ENCODE measurements at places on chromosomes 13 and 19.

DNA sequence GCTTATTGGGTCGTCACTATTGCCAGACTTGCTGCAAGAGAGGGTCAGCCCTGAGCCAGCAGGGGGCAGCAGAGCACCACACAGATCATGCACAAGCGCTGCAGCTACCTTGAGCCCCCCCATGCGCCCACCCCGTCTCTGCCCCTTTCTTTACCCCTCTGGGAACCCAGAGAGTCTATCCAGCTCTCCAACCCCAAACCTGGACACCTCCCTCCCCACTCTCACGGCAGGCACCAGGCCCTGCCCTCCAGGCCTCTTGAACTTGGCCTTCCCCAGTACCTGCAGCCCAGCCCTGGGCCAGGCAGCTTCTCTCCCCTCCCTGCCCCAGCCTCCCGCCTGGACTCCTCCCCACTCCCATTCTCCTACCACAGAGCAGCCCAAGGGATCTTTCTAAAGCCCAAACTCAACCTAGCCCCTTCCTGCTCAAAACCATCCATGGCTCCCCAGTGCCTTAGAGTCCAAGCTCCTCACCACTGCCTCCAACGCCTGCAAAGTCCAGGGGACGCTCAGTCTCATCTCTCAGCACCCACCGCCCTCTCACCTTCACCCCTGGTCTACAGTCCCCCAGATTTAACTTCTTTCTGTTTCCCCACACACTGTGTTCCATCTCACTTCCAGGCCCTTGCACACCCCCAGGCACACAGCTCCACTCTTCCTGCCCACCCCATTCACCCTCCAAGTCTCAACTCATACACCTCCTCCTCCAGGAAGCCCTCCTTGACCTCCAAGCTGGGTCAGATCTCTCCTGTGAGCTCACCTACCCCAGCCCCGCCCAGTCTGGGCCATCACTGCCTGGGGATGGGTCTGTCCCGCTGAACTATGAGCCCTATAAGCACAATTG is 9.4 kb upstream of the CEACAM16 start:
- DNase-seq = peak; percentile 59

DNA sequence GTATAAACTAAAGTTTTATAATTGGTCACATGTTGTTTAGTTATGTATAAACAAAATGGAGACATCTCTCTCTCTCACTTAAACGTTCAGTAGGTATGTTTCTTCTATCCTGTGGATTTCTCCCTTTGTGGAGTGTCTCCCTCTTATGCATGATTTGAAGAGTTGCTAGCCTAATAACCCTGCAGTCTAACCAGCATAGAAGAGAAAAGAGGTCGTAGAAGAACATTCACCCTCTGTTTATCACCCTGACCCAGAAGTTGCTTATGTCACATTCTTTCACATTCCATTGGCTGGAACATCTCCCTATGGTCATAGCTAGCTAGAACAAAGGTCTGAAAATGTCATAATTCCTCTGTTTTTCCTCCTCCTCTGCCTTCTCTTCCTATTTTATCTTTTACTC is 176.8 kb upstream of the PCDH20 start:
- DNase-seq = no peak

DNA sequence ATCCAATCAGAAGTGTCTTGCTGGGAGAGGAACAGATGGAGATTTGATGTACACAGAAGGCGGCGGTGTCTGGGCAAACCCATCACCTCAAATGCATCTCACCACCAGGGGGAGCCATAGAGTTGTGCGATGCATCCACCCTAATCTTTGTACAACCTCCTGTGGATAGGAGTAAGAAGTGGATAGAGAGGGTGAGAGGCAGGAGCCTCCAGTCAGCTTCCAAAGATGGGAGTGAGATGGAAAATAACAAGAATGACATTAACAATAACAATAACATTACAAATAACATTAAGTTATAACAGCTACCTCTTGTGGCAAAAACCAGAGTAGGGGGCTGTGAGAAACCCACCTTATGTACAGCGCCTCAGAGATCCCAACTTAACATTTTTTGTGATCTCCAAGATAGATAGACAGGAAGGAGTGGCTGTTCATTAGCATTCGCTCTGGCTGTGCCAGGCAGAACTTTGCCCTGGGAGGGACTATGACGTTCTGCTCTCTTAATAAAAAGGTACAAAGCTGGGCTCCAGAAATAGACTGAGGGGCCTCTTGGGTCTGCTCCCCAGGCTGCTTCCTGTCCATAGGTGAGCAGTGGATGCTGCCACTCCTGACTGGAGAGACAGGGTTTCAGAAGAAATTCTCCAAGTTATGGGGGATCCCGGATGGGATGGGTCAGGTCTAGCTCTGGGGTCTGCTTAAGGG is 5.2 kb upstream of the CEACAM18 start:
- peak; percentile 74 for DNase-seq

GRCh38 chr13:51113969-51114368 is 2.9 kb upstream of the C13orf42 start:
- no peak for DNase-seq

GRCh38 chr13:103487841-103488240 is 421.6 kb upstream of the SLC10A2 start:
- DNase-seq = no peak

- DNase-seq = no peak
These were observed 33.7 kb upstream of the C13orf46 start for GRCh38 chr13:114007566-114007965.

- no peak for DNase-seq
These were observed 44.3 kb downstream of the COLGALT1 start for GRCh38 chr19:17599780-17600179.

GRCh38 chr13:73101351-73102007 is 42.7 kb downstream of the KLF5 start:
- DNase-seq = no peak

DNA sequence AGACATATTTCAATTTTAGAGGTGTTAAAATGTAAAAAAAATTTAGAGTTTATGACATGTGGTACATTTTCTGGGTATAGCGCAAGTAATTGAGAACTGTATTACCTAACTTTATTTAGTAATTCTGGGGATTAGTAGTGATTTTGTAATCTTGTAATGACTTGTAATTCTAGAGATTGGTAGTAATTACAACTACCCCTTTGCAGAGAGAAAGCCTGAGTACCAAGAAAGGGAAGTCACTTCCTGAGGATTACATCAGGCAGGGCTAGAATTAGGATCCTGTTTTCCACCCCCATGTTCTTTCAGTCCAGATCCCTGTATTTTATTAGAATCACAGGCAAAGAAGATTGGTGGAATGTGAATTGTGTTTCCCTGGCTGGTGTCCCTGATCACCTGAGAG is 274.9 kb downstream of the KCNRG start:
- DNase-seq = no peak

- DNase-seq = no peak
These were observed 871.7 kb downstream of the DACH1 start for GRCh38 chr13:70995338-70995737.

DNA sequence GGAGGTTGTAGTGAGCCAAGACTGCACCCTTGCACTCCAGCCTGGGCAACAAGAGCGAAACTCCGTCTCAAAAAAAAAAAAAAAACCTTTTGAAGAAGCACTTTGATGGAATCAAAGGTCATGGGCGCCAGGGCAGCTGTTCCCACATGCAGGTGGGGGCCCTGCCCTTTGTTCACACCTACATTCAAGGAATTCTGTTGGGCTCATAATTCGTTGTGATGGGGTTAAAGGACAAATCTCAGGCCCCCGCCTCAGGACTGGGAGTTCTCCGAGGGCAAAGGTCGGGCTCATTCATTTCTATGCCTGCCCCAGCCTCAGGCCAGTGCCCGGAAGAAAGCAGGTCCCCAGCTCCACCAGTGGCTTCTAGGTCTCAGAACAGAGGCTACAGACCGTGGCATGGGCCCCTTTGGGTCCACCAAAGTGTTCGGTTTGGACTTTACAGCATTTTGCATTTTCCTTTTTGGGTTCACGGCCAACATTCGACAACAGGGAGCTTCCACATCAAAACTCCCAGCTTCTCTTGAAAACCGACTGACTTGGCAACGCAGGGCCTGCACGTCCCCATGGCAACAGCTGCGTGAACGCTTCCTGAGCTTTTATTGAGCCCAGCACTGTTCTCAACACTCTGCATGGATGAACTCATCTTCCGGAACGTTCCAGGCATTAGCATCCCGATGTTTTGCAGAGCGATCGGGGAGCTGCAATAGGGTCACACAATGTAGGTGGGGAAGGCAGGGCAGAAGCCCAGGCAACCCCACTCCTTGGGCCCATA is 10.1 kb upstream of the GTF2F1 start:
- DNase-seq = no peak

DNA sequence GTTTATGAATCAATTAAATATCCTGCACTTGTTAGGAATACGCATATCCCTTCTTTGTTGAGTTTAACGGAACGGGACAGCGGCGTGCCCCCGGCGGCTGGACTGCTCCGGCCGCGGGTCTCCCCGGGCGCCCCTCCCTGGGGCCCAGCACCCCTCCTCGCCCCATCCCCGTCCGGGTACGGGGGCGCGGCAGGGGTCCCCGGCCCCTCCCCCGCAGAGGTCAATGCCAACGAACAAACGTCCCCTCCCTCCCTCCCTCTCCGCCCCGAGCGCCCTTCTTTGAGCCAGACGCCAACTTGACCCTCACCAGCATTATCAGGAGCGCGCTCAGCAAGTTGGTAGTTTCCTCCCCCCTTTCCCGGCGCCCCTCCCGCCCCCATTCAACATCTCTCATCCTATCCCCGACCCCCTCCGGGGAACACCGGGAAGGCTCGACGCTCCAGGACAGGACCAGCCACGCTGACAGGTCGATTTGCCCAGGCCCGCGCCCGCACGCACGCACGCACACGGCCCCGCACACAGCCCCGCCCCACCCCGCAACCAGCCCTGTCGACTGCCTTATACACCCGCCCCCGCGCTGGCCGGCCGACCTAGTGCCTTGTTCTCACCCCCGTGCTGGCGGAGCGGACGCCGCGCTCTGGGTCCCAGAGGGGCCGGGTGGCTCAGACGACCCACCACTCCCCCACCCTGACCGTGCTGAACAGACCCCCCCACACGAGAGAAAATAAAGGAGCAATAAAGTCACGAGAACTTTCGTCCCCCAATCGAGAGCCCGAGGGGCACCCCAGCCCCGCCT is 5.0 kb downstream of the LYL1 start:
- DNase-seq = no peak

GRCh38 chr19:12090807-12091206 is 26.3 kb downstream of the ZNF844 start:
- peak; percentile 40 for DNase-seq

DNA sequence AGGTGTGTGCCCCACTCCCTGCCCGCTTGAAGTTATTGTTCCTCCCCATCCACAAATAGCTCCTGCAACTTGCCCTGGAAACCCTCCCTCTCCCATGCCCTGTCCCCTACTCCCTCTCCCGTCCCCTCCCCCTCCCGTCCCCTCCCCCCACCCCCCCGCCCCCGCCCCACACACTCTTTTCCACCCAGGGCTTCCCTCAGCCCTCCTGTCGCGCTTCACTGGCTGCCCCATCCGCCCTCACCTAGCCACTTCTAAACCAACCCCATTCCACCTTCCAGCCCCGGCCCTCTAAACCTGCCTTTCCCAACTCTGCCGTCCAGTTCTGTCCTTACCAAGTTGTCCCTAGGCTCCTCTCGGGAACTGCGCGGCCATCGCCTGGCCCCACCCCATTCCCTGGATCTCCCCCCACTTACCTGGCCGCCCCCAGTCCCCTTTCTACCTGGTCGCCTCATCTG is 993 bp downstream of the RGL3 start:
- DNase-seq = no peak

- peak; percentile 42 for DNase-seq
These were observed 16.1 kb downstream of the LGALS16 start for GRCh38 chr19:39671739-39672363.

GRCh38 chr13:112606109-112607001 is 18.4 kb upstream of the TUBGCP3 start:
- peak; percentile 88 for DNase-seq

DNA sequence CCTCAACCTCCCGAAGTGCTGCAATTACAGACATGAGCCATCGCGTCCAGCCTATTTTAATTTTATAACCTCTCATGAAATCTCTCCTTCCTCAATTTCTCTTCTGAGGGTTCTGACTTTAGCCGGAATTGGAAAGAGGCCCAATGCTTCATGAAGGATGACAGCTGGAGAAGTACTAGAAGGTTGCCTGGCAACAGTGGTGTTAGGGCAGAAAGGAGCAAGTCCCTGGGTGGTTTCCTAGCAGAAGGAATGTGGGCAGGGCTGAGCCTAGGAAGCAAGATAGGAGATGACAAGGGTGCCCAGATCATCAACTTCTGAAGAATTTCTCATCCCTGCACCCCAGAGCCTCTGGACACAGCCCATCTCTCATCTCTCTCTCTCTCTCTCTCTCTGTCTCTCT is 25.8 kb downstream of the CACNG6 start:
- no peak for DNase-seq

DNA sequence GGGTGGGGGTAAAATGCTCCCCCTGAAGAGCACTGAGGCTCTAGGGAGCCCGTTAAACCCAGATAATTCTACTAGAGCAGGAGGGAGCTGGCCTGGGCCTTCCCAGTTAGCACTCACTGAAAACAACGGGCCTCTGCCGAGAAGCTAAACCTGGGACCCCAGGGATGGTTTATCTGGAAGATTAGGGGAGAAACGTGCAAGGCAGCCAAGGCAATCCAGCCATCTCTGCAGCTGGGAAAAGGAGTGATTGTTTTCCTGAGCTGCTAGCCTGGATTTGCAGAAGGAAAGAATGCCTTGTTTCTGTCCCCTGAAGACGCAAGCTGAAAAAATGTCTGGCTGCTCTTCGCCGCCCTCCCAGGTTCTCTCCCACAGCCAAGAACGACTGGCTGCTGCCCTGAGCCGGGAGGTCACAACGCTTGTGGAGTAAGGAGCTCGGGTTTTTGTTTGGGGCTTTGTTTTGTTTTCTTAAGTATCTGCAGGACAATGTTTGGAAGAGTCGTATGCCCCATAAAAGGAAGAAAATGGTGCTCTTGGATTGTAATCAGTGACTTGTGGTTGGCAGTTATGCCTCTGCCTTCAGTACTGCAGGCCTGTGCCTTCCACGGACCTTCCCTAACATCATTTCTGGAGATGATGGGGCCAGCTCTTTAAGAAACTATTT is 31.5 kb downstream of the COL4A2 start:
- no peak for DNase-seq

DNA sequence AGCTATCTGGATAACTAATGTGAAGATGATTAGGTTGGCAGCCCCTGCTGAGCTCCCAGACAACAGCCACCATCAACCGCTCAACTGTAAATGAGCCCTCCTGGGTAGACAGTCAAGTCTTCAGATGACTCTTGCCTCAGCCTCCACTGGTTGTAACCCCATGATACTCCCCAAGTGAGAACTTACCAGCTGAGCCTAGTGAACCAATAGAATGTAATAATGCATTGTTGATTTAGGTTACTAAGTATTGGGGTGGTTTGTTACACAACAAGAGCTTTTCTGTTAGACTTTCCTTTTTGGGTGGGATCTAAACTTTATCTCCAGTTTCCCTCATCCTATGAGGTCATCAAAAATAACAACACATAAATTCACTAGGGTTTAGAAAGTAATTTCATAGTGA is 69.4 kb downstream of the CYSLTR2 start:
- DNase-seq = no peak

GRCh38 chr13:75013818-75014217 is 468.2 kb downstream of the TBC1D4 start:
- no peak for DNase-seq

All from NCI-H1436 (cell line).